ENCODE measurements at places on chromosomes 13 and 19.

- DNase-seq = no peak
Measured at GRCh38 chr13:90591927-90592268, 755.6 kb upstream of the MIR17HG start.

- DNase-seq = no peak
Measured at GRCh38 chr19:1052349-1052975, 12.6 kb downstream of the ABCA7 start.

DNA sequence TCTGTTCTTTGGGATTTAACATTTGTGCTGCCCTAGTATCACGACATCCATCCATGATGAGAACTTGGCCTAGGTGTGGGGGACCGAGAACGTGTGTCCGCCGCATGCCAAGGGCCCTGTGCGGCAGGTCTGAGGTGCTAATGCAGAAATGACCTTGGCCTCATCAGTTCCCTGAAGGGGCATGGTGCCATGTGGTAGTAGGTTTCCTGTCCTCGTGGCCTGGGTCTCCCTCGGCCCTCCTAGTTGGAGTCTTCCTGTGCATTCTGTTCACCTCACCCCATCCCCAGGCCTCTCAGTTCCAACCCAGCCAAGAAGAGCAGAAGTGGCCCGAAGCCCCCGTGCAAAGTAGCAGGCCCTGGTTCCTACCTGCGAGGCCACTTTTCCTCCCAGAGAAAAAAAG lies 59.8 kb downstream of the GGACT start:
- DNase-seq = no peak

GRCh38 chr19:5913739-5914357 lies at the start of gene CAPS:
CAPS (plus strand) TSS chr19:5914254; CDS start chr19:5914407, 153 bp downstream.
- DNase-seq = peak; percentile 93

DNA sequence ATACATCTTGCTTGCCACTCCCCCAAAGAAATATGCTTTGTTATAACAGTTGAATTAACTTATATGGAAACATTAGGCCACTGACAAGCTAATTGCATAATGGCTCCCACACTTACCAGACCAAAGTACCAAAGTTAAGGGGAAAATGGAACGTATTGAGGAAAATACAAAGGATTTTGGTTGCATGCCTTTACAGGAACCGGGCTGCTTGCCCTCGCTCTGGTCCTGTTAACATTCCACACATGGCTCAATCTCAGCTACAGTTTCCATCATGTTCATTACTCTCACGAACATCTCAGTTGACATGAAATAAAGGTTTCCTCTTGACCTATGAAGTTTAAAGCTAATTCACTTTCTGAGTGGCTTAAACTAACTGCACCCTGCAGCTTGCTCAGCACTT lies 220.7 kb upstream of the RXFP2 start:
- DNase-seq = no peak

GRCh38 chr19:13827656-13828055 lies 32.4 kb downstream of the ZSWIM4 start:
- no peak for DNase-seq

DNA sequence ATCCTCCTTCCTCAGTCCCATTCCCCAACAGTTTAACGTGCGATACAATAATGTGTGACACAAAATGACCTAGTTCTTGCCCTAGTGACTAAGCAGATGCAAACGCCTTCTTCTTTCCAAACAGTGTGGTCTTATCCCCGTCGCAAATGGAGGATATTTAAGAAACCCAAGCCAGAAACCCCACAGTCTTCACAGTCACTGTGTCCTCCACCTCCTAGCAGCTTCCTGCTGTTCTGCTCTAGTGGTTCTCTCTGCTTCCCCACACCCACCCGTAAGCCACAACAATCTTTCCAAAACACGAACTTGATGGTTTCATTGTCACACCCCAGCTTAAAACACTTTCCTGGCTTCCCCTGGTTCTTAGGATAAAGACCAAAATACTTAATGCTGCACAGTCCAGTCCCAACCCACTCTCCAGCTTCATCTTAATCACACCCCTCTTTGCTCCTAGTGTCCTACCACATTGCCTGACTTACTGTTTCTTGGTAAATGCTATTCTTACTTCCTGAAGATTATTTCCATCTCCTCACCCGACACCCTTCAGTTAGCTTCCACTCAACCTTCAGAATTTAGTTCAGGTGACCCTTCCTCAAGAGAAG lies 32.3 kb downstream of the ITM2B start:
- no peak for DNase-seq

- DNase-seq = no peak
Measured at GRCh38 chr13:50599046-50599445, 244.4 kb downstream of the DLEU7 start.

DNA sequence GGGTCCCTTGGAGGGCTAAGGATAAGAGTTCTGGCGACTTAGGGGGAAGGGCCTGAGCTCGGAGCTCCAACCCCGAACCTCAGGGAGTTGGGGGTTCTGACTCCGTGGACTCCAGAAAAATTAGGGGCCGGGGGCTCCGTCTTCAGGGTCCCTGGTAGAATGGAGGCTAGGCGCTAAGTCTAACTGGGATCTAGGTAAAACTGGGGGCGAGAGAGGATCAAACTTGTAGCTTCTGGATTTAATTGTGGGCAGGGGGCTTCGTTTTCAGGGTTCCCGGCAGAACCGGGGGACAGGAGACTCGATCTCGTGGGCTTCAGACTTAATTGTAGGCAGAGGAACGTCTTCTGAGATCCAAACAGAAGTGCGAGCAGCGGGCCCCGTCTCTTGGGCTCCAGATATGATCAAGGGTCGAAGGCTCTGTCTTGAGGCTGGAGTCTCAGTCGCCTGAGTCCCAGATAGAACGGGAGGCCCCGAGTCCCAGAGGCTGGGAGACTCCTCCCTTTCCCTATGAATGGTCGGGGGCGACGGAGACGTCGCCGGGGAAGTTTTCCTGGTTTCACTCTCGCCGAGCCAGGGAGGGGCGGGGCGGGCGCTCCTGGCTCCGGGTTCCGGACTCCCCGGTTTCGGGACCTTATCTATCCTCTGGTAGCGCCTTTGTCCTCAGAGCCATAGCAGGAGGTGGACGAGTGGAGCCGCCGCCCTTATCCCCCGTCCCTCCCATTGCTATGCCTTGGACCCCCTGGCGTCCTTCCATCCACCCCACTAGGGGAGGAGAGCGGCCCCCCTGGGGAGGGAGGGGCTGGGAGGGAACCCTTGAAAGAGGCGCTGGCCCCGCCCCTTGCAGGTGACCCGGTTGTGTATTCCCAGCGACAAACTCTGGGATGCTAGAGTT lies 1.3 kb downstream of the NECTIN2 start:
- peak; percentile 73 for DNase-seq

- DNase-seq = peak; percentile 79
Measured at GRCh38 chr13:104773775-104774174, 1707.6 kb upstream of the SLC10A2 start.

DNA sequence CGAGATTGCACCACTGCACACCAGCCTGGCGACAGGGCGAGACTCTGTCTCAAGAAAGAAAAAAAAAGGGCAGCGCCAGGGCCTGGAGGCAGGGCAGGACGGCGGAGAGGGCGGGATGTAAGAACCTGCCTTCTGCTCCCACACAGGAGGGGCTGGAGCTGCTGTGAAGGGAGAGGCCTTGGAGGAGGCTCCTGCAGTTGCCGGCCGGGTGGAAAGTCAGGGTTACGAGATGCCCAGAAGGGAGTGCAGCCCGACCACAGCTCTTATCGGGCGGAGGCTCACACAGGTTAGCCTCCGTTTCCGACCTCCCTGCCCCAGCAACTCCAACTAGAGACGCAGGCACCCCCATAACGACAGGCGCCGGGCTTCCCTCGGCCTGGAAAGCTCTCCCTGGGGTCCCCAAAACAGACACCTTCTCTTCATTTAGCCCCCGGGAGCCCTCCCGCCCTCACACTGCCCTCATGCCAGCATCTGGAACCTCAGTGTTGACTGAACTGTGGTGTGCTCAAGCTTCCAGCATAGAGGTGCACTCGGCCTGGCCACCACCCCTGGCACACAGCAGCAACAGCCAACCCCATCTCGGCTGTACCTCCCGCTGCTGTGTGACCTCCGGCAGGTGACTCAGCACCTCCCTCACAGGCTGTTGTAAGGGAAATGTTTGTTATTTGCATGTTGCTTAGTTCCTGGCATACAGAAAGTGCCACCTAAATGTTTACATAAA lies 1.4 kb downstream of the PLPP2 start:
- peak; percentile 91 for DNase-seq

DNA sequence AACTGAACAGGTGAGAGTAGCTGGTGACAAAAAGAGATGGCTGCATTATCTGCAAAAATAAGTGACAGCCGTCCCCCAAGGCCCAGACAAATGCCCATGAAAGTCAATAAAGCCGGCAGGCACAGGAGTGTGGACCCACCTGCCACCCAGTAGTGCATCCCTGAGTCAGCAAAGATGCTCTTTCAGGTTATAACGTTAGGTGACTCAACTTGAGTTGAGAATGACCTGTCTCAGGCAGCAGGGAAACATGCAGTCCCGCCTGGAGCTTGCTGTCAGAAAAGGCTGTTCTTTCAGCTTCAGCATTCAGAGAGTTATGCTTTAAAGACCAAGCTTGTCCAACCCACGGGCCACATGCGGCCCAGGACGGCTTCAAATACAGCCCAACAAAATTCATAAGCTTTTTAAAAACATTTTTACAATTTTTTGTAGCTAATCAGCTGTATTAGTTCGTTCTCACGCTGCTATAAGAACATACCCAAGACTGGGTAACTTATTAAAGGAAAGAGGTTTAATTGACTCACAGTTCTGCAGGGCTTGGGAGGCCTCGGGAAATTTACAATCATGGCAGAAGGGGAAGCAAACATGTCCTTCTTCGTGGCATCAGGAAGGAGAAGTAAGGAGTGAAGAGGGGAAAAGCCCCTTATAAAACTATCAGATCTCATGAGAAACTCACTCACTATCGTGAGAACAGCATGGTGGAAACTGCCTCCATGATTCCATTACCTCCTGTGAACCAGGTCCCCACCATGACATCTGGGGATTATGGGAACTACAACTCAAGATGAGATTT lies 110.4 kb downstream of the RAB20 start:
- no peak for DNase-seq

DNA sequence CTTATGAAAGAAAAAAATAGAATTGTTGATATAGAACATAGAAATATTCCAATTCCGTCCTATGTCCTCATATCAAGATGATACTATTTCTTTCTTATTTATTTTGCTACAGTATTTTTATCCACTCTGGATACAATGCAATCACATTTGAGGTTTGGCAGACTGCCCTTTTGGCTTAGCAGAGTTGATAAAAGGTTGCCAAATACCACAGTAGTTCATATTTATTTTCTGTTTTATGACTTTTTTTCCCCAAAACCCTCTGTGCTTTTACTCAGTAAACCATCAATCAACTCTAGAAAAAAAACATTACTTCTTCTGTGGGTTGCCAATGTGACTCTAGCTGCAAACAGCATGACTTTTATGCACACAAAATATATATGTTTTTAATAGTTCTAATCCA lies 424.5 kb downstream of the PCDH9 start:
- DNase-seq = no peak

DNA sequence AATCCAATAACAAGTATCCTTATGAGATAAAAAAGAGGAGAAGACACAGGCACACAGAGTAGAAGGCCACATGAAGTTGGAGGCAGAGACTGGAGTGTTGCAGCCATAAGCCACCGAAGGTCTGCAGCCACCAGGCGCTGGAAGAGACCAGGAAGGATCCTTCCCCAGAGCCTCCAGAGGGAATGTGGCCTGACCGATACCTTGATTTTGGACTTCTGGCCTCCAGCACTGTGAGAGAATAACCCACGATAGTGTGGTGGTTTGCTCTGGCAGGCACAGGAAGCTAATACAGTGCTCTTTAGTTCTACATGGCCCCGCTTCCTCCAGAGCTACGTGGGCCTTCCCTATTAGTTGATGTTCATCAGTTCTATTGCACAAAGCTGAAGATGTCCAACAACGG lies 15.3 kb upstream of the SULT2A1 start:
- no peak for DNase-seq

DNA sequence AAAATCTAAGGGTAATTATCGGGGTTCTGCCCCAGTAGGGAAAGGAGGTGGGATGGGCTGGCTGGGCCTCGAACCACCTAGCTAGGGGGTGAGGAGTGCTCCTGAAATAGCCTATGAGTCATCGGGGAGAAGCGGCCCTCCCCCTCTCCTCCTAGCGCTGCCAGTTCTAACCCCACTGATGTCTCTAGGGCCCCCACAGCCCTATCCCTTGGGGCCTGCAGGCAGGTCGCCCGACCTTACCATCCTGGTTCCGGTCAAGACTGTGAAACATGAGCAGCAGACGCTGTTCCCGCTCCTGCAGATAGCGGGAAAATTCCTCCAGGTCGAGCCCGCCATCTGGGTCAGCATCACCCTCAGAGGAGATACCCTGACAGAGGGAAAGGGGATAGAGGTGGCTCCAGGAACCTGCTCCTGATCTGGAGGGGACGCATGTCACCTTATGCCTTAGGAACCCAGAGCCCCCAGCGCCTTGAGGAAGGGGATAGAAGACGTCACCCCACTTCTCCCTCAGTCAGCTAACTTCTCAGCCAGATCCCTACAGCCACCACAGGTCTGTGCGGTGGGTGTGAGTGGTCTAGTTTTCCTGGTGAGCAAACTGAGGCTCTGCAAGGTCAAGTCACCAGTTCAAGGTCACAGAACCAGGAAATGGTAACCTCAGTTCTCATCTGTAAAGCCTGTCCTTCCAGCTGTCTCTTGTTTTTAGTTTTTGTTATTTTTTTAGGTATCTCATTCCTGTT lies 1.5 kb downstream of the SLC25A23 start:
- no peak for DNase-seq

GRCh38 chr13:97780486-97780885 lies 173.0 kb upstream of the IPO5 start:
- DNase-seq = no peak

GRCh38 chr13:91529739-91530482 lies 131.5 kb downstream of the GPC5 start:
- DNase-seq = no peak

- no peak for DNase-seq
Measured at GRCh38 chr19:29887442-29887855, 54.6 kb upstream of the URI1 start.

- no peak for DNase-seq
Measured at GRCh38 chr13:68174893-68175292, 944.8 kb upstream of the PCDH9 start.

GRCh38 chr13:41589434-41589833 lies 132.1 kb downstream of the RGCC start:
- no peak for DNase-seq

- DNase-seq = no peak
Measured at GRCh38 chr13:110275931-110276552, 30.9 kb downstream of the COL4A1 start.

DNA sequence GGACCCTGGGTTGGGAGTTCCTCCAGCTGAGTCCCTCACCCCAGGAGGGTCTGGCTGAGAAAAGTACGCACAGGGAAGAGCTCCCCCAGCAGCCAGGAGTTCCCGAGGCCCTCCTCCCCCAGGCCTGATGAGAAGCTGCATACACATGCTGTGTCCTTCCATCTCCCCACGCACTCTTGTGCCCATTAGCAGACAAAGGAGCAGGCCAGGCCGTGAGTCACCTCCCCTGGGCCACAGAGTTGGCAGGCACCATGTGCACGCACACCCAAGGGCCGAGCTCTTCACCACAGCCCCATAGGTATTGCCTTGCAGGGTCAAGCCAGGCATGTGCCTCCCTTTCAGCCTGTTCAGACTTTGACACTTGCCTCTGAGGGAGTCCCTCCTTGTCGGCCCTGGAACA lies 17.5 kb downstream of the MAU2 start:
- peak; percentile 90 for DNase-seq

- no peak for DNase-seq
Measured at GRCh38 chr13:94598281-94598680, 2.3 kb upstream of the TGDS start.
